ENCODE measurements at places on chromosomes 3 and 15.
A peak's percentile ranks its signal among the peaks of the same experiment; 100 is the strongest.

- H3K27me3 ChIP-seq: no peaks in the 10 kb centered on the region
- no peak for DNase-seq
- peak overlapping the region; percentile 86 for H3K27ac ChIP-seq
- peaks cover 17% of the 10 kb centered on the region for H3K36me3 ChIP-seq
- H3K4me1 ChIP-seq: peaks cover 23% of the 10 kb centered on the region
- H3K4me3 ChIP-seq: peak overlapping the region; percentile 86
Observed at GRCh38 chr15:60477916-60478565, 901 bp downstream of the ICE2 start.

GRCh38 chr3:113698956-113699355 is 2.5 kb upstream of the USF3 start:
- no peaks in the 10 kb centered on the region for H3K27me3 ChIP-seq
- H3K27ac ChIP-seq: no peak overlapping the region
- no peaks in the 10 kb centered on the region for H3K36me3 ChIP-seq
- peak overlapping the region; percentile 11 for H3K4me3 ChIP-seq

- H3K4me1 ChIP-seq: peaks cover 12% of the 10 kb centered on the region
- no peak for DNase-seq
- H3K4me3 ChIP-seq: no peak overlapping the region
- H3K36me3 ChIP-seq: peaks cover 2% of the 10 kb centered on the region
- H3K27me3 ChIP-seq: no peaks in the 10 kb centered on the region
Observed at GRCh38 chr3:51999846-52000245, 4.2 kb upstream of the RPL29 start.

DNA sequence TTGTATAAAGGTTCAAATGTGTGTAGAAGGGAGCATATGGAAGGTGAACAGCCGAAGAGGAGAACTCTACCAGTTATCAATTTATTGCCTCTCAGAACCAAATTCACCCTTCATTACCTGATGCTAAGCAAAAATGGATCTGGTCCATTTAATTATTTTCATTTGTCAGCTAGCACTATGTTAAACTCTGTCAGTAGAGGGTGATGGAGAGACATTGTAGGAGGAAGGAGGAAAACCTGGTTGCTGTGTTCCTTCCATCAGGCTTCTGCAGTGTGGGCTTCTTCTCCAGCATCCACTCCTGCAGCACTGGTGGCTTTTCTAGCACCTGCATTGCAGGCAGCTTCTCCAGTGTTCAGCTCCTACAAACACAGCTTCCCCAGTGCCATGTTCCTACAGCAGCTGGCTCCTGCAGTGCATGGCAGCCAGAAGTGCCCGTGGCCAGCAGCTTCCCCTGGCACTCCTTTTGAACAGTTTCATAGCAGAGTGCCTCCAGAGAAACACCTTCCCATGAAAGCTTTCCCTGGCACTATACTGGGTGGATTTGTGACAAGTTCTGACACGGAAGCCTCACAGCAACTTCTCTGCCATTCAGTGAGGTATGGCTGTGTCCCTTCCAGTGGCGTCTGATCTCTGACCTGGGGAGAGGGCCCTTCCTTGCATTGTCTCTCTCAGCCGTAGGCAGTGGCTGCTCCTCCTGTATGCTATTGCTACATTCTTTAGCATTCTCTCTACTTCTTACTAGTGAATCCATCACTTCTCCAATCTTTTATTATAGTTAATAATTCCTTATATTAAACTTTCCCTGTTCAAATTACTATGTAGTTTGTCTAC is 14.6 kb upstream of the IL17RD start:
- no peaks in the 10 kb centered on the region for H3K4me1 ChIP-seq
- H3K36me3 ChIP-seq: no peaks in the 10 kb centered on the region
- no peaks in the 10 kb centered on the region for H3K27me3 ChIP-seq
- H3K4me3 ChIP-seq: no peak overlapping the region
- no peak for DNase-seq

DNA sequence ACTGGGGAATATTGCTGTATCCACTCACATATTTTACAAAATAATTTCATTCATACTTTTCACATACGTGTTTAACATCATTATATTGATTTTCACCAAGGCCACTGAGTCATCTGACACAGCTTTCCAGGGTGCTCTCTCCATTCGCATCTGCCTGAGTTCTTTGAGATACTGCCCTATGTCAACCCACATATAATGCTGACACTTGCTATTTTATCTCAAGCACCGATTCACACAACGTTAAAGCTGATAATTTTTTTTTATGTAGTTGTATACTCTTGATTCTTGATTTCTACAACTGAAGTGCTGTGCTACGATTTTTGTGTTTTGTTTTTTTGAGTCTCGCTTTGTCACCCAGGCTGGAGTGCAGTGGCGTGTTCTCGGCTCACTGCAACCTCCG is 249.8 kb upstream of the CDIN1 start:
- H3K27ac ChIP-seq: no peak overlapping the region
- no peak overlapping the region for H3K4me3 ChIP-seq
- H3K4me1 ChIP-seq: no peaks in the 10 kb centered on the region
- H3K36me3 ChIP-seq: no peaks in the 10 kb centered on the region

DNA sequence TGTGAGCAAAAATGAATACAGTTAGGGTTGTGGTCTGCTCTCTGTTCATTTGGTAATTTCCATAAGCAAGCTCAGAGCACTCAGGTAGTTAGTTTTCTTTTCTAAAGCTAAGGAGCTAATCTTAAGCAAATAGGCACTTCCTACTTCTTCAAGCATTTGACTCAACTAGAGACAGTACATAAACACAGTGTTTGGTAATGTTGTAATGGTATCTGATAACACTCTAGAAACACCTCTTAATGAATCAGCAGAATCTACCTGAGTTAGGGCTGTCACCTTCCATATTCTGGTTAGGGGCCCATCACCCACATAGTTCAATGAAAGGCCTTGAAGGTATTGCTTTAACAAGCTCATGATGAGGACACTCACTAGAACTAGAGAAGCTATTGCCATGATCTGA is 83.1 kb downstream of the PLCH1 start:
- H3K4me1 ChIP-seq: no peaks in the 10 kb centered on the region
- no peaks in the 10 kb centered on the region for H3K36me3 ChIP-seq
- no peak for DNase-seq
- H3K27me3 ChIP-seq: no peaks in the 10 kb centered on the region

- H3K4me1 ChIP-seq: no peaks in the 10 kb centered on the region
- no peaks in the 10 kb centered on the region for H3K36me3 ChIP-seq
- no peak for DNase-seq
- no peak overlapping the region for H3K4me3 ChIP-seq
- H3K27ac ChIP-seq: no peak overlapping the region
- H3K27me3 ChIP-seq: no peaks in the 10 kb centered on the region
Observed at GRCh38 chr3:67884345-67884744, 229.9 kb upstream of the SUCLG2 start.

GRCh38 chr3:98917608-98918007 is 16.1 kb upstream of the DCBLD2 start:
- no peak overlapping the region for H3K4me3 ChIP-seq
- H3K36me3 ChIP-seq: no peaks in the 10 kb centered on the region
- no peaks in the 10 kb centered on the region for H3K4me1 ChIP-seq
- H3K27me3 ChIP-seq: no peaks in the 10 kb centered on the region
- no peak for DNase-seq

DNA sequence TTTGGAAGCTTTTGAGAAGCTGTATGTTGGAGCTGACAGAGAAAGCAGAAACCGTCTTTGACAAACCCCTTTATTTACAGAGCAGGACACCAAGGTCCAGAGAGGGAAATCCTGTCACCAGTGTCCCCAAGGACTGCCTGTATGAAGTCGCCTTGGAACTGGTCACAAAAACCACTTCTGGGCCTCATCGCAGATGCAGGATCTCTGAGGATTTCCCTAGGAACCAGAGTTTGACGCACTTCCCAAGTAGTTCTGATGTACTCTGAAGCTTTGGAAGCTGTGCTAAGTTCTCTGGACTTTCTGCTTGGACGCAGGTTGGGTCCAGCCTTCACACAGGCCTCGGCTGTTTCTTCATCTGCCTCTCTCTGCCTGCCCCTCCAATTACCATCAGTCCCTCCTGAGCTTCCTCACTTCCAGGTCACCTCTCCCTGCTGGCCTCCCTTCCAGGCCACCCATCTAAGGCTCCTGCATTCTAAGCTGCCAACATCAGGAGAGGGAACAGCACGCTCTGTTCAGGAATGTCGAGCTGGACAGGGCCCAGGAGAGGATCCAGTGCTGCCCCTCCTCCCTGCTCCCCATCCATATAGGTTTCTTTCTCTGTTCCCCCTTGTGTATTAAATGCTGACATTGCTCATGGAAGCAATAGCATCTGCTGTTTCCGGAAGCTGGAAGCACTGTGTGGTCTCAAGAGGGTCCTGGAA is 270.8 kb downstream of the OPA1 start:
- H3K4me1 ChIP-seq: no peaks in the 10 kb centered on the region
- H3K4me3 ChIP-seq: no peak overlapping the region
- H3K27ac ChIP-seq: no peak overlapping the region
- DNase-seq: no peak
- H3K36me3 ChIP-seq: no peaks in the 10 kb centered on the region

GRCh38 chr15:64351265-64351664 is 4.7 kb downstream of the CSNK1G1 start:
- H3K27me3 ChIP-seq: no peaks in the 10 kb centered on the region
- H3K4me3 ChIP-seq: no peak overlapping the region
- no peaks in the 10 kb centered on the region for H3K4me1 ChIP-seq
- H3K36me3 ChIP-seq: no peaks in the 10 kb centered on the region

DNA sequence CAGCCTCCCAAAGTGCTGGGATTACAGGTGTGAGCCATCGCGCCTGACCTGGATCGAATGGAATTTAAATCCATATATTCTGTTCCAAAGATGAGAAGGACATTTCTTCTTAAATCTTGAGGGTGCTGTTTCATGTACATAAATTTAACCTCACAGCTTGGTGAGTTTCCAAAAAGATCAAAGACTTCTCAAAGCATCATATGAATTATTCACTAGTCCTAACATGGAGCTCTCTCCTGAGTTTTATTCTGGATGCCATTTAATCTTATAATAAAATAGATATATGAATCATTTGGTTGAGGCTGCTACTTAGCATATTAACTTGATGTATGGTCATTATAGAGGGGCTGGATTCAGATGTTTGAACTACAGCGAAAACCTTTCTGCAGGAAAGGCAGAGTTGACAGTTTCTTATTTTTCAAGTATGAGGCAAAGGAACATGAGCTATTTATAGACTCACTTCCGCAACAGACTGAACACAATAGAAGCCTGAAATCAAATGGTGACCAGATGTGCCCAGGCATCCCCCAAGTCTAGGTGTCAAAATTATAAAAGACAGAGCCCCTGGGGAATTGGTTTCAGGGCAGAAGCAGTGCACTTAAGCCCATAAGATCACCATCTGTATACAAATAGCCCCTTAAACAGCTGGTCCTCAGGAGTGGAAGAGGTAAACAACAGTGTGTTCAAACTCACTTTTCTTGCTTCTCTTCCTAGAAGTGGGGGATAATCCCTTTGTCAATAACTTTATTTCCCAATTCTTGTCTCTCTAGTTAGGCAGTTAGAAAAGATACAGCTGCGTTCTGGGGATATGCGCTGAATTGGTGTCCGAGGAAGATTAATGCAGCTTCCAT is 29.7 kb downstream of the STARD9 start:
- H3K27me3 ChIP-seq: no peaks in the 10 kb centered on the region
- H3K36me3 ChIP-seq: no peaks in the 10 kb centered on the region
- no peak overlapping the region for H3K27ac ChIP-seq

DNA sequence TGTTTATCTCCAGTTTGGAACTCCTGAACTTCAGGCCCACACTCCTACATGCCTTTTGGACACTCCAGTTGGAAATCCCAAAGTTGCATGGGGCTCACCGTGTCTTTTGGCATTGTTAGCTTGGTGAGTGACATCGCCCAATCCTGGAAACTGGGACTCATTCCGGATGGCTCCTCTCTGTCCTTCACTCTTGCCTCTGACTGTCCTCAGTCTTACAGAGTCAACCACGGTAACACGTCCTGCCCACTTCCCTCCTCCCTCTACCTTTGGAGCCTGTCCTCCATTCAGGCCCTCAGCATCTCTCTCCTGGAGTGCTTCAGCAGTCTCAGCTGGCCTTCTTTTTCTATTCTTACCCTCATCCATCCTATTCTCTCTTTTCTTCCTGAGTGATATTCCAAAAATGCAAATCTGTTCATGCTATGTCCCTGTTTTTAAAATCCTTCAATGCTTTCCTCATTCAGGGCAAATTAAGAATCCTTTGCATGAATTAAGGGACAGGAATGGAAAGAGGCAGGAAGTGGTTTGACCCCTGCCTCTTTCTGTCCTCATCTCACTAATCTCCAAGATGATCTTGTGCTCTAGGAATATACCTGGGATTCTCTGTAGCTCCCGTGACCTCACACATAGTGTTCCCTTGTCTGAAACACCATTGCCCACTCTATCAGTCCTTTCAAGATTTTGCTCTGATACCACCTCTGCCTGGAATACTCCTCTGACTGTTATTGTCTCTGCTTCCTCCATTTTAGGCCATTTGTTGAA is 42.5 kb downstream of the LPP start:
- H3K27ac ChIP-seq: no peak overlapping the region
- H3K4me1 ChIP-seq: no peaks in the 10 kb centered on the region
- H3K36me3 ChIP-seq: no peaks in the 10 kb centered on the region

- no peak for DNase-seq
- H3K27me3 ChIP-seq: no peaks in the 10 kb centered on the region
- H3K27ac ChIP-seq: no peak overlapping the region
- H3K4me3 ChIP-seq: no peak overlapping the region
Observed at GRCh38 chr15:100279446-100279845, 62.3 kb downstream of the ADAMTS17 start.

GRCh38 chr3:194215392-194215791 is 79.4 kb downstream of the HES1 start:
- no peak overlapping the region for H3K4me3 ChIP-seq
- no peaks in the 10 kb centered on the region for H3K36me3 ChIP-seq
- no peak for DNase-seq
- no peaks in the 10 kb centered on the region for H3K27me3 ChIP-seq
- H3K4me1 ChIP-seq: no peaks in the 10 kb centered on the region

DNA sequence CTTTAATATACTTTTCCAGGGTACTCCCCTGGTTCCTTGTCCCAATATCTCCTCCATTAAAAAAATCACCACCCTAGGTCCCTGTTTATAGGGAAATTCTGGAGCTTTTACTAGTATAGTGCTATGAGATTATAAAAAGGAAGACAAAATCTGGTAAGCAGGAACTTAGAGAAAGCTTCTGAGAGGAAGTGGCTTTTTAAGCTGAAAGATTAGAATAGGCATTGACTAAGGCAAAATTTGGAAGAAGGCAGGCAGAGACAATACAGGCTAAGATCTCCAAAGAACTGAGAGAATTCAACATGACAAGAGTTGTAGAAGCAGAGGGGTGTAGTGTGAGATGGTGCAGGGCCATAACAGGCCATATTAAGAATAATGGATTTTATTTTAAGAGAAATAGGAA is 25.8 kb downstream of the SGO1 start:
- H3K27me3 ChIP-seq: no peaks in the 10 kb centered on the region
- peaks cover 14% of the 10 kb centered on the region for H3K4me1 ChIP-seq
- H3K27ac ChIP-seq: no peak overlapping the region
- no peaks in the 10 kb centered on the region for H3K36me3 ChIP-seq

DNA sequence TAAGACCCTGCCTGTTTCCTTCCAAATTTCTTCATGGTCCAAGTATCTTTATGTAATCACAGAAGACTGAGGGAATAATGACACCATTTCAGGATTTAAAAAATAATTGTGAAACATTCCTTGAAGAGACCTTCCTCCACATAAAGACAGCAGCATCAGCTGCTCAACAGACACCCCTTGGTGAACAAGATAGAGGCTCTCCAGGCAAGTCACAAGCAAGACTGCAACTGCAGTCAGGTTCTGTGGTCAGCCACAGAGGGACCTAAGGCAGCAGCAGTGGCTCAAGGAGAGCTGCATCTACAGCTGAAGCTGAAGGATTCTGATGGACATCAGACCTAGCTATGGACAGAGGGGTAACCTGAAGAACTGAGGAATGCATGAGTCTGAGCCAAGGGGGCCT is 97.2 kb upstream of the C3orf80 start:
- no peak for DNase-seq
- no peaks in the 10 kb centered on the region for H3K36me3 ChIP-seq
- no peak overlapping the region for H3K4me3 ChIP-seq
- no peaks in the 10 kb centered on the region for H3K4me1 ChIP-seq

All from effector memory CD4-positive, alpha-beta T cell (primary cell).